OCI-M1 (cell line): ENCODE measurements at places on chromosomes 1 and 21.

GRCh38 chr1:228373681-228374571 lies 32.7 kb downstream of the TRIM11 start:
- DNase-seq: no peak

DNA sequence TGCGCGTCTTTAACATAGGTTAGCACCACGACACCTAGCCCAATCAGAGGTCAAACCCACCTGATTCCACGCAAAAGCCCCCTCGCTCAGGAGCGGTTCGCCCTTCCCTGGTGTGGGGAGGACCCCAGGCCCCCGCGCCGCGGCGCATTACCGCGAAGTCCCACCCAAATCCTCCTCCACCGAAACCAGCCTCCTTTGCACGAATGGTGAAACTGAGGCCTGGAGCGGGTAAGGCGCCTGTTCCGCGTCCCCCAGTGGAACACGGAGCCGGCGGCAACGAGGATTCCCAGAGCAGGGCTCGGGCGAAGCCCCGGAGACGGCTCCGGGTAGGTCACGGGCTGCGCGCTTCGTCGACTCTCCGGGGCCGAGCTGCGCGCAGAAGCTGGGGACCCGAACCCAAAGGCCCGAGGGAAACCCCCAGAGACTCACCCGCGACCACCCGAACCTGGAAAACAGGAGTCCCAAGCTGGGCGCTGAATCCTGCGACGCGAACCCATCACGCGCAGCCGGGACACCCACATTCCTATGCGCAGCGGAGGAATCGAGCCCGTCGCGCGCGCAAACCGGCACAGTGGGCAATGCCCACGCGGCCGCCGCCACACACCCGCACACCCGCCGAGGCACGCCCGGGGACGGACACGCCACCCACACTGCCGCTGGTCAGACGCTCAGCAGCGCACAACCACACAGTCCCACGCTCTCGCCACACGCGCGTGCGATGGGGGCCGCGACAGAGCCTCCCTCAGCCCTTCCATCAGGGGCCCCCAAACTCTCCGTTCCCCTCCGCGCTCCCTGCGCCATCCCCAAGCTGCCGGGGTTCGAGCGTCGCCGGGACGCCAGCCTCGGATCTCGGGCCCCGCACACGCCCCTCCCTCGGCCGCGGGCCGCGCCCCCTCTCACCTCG lies 507 bp downstream of the GLIS1 start:
- no peak for DNase-seq

DNA sequence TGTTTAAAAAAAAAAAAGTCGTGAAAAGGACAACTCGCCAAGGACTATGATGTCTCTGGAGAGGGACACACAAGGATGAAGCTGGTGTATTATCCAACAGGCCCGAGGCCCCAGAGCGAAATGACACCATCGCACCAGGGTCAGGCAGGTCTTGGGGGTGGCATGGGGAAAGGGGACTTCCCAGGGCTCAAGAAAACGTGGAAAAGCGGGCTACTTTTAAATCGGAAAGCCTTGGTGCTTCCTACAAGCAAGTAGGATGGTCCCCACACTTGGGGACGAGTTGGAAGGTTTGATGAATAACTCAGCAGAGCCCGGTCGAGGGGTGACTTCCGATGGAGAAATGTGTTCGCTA lies 505 bp upstream of the GNPAT start:
- no peak for DNase-seq

GRCh38 chr21:42133131-42133530 lies 62.0 kb downstream of the UMODL1 start:
- no peak for DNase-seq

GRCh38 chr1:202143011-202143767 lies 1.3 kb downstream of the ARL8A start:
- peak; percentile 89 for DNase-seq

DNA sequence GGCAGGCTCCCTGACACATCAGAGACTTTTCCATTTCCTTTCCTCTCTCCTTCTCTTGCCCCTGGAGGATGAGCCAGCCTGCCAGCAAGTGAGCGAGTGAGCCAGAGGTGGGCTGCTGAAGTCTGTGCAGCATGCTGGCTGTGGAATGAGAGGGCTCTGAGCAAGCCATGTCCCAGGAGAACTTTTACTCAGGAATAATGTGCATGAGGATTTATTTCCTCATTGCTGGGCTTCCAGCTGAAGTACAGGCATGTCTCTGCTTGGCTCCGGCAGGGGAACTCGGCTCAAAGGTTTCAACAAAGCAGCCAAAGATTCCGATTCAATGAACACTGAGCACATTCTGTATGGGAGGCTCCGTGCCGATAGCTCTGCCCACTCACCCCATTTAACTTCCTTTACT lies 43.7 kb downstream of the UBIAD1 start:
- DNase-seq: no peak

GRCh38 chr21:45877821-45878469 lies 103.6 kb upstream of the COL6A1 start:
- DNase-seq: no peak

DNA sequence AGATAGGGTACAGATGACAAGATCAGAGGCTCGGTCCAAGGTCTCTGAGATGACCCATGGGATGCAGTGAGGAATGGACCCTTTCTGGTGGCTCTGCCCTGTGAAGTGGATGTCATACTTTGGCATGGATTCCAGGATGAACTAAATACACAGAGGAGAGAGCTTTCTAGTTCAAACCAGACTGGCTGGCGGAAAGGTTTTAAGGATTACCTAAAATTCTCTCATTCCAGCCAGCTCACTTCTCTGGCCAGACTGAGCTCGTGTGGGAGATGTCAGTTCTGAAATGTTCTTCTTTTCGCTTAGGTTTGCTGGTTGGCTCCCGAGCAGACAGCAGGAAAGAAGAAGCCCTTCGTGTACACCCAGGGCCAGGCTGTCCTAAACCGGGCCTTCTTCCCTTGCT lies 6.2 kb downstream of the RNPEP start:
- no peak for DNase-seq

- DNase-seq: peak; percentile 56
Observed at GRCh38 chr1:100325415-100326324, 26.6 kb upstream of the CDC14A start.

DNA sequence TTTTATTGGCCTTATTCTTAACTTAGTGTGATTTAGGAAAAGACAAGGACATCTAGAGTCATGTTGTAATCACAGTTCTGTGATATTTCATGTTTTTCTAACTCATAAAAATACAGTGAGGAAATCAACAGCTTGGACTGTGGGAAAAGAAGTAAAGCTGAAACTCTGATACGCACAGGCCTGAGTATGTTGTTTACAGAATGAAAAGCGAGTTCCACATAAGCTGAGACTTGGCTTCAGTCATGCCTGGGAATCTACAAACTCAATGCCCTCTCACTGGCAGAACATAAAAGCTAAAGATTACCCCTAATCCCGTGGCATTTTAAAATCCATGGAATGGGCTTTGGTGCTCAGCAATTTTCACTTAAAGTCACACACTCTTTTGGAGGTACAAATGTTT lies 23.6 kb upstream of the ATP5PO start:
- no peak for DNase-seq

DNA sequence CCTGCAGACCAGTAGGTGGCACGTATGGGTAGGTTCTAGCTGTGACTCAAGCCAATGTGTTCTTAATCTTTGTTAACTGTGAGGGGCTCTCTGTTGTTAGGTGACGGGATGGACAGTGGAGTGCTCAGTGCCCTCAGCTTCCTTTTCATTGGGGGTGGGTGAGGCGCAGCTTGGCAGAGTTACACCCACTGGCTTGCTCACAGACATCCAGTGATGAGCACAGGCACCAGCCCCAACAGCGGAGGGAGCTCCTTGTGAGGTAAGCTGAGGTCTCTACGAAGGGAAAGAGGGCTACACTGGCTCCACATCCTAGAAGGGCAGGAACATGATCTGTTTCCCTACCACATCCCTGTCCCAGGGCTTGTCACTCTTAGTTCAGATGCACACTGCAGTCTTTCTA lies 871.3 kb downstream of the LRRIQ3 start:
- DNase-seq: no peak

DNA sequence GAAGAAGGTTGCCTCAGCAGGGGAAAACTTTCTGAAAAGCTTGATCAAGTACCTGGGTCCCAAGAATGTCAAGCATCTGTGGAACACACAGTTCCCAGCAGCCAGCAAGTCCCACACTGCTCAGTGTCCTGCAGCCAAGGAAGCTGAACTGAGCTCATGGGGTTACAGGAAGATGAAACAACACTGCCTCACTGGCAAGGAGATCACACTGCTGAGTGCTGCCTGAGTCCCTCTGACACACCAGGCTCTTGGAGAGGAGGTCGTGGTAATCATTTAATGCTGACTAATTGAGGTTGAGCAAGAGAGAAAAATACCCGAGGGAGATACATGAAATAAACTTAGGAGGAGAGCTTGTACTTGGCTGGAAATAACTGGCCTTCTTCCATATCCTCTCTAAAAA lies 75.2 kb downstream of the MPZL1 start:
- DNase-seq: peak; percentile 93

- no peak for DNase-seq
Observed at GRCh38 chr1:105655032-105655431, 1401.4 kb upstream of the PRMT6 start.

DNA sequence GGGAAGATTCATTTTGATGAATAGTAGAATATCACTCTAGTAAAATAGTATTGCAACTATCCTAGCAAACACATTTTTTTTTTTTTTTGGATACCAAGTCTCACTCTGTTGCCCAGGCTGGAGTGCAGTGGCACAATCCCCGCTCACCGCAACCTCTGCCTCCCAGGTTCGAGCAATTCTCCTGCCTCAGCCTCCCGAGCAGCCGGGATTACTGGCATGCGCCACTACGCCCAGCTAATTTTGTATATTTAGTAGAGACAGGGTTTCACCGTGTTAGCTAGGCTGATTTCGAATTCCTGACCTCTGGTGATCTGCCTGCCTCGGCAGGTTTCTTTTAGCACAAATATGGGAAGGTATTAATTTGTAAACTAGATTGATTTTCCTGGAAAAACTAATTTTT lies 33.8 kb downstream of the KCTD3 start:
- no peak for DNase-seq

DNA sequence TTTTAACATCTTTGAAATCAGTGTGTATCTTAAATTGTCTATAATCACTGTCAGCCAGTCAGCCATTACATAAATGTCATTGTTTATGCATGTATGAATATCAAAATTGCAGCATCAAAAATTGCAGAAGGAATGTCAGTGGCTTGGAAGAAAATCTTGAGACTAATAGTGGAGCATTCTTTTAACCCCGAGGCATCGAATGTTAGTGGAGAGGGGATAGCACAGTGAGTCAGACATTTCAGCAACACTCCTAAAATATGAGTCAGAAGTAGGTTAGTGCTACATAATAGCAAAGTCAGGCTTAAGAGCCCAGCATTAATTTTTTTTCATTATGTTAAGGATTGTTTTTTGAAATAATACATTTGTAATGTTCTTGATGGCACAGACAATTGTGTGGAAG lies 45.5 kb downstream of the SNRPE start:
- no peak for DNase-seq

DNA sequence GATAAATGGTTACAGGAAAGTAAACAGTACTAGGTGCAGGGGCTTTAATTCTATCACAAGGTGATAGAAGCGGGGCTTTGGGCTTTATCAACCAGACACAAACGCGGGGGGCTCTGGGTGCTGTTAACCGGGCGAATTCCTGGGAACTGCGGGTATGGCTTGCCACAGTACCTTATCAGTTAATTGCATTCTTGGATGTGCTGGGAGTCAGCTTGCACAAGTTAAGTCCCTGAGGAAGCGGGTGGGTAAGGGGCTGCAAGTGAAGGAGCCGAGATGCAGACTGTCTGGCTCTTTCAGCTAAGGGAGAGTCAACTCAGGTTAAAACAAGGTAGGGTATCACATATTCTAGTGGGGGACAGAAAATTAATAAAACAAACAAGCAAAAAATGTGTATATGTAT lies 661 bp downstream of the GBP4 start:
- peak; percentile 77 for DNase-seq

GRCh38 chr1:94281361-94282142 lies 44.2 kb upstream of the ARHGAP29 start:
- DNase-seq: no peak

DNA sequence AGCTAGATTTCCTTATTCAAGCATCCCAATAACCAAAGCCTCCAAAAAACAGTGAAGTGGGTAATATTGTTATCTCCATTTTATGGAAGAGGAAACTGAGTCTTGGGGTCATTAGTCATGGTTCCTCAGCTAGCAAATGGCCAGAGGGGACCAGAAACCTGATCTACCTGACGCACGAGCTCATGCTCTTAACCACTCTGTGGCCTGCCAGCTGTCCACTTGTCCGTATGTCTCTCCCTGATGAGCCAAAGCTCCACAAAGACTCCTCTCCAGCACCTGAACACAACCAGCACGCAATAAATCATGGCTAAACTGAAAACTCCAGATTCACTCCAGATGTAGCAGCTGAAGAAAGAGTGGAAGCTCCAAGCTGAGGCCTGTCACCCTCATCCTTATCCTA lies 5.8 kb downstream of the CAPN8 start:
- DNase-seq: no peak

DNA sequence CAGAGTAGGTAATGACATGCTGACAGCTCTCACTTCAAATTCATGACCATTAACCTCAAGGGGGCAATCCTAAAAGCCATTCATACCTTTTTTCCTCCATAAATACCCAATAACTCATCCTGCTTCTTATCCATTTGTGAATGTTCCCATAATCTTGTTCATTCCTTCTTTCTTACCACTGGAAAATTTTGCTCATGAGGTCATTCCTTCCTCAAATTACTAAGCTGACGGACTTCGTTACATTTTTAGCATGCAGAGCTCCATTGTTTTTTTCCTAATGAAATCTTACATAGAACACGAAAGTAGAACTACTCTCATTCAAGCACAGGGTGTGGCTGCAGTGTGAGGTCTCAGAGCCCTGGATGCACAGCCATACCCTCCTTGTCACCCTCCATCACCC lies 276.5 kb upstream of the DPYD start:
- no peak for DNase-seq

- DNase-seq: no peak
Observed at GRCh38 chr1:50703240-50703639, 256.8 kb downstream of the FAF1 start.
